Thymus (tissue), 14 donors: ENCODE measurements at places on chromosomes 4 and X. TPM values are rescaled to one million over a fixed set of nuclear protein-coding genes. Genes with fewer than 3 reads are reported as not detected.

Gene PIN4
- 37.7 TPM for total RNA-seq

- no peaks in the 10 kb centered on the region for H3K36me3 ChIP-seq
- H3K27me3 ChIP-seq, result no peaks in the 10 kb centered on the region
- peaks cover 6% of the 10 kb centered on the region for H3K4me1 ChIP-seq
- H3K27ac ChIP-seq, result no peak overlapping the region
Observed at GRCh38 chrX:71638409-71638808, 20.1 kb upstream of the CXCR3 start.

DNA sequence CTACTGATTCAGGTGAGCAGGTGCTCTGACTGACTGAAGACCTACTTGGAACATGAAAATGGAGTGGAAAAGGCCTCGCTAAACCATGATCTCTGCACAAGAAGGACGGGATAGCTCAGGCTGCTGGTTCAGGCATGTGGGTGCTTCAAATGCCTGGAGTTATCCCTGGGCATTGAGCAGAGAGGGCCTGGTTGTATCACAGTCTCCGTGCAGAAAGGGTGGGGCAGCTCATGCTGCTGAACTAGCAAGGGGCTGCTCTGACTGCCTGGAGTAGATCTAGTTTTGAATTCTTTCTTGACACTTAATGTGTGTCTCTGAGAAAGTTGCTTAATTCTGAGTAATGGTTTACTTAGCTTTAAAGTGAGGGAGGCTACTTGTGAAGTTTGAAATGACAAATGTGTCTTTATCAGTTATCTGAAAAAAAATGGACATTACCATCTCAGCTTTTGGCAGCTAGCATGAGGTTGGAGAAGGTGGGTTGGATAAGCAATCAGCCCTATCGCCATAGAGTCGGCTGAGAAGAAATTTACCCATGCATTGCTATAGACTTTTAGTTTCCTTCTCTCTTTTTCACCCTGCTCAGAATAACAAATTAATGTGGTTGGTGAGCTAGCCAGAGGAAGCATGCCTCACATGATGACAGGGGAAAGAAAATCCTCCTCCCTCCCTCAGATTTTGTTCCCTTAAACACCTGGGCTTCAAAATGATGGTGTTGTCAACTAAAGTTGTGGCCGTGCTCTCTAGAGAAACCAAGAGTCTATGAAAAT, 832.4 kb downstream of the STIM2 start:
- H3K4me1 ChIP-seq, result no peaks in the 10 kb centered on the region
- DNase-seq, result no peak
- H3K27me3 ChIP-seq, result no peaks in the 10 kb centered on the region
- no peak overlapping the region for H3K4me3 ChIP-seq
- no peak overlapping the region for H3K27ac ChIP-seq

- H3K4me1 ChIP-seq, result no peaks in the 10 kb centered on the region
- no peak overlapping the region for H3K4me3 ChIP-seq
- DNase-seq, result peak; percentile 59
Observed at GRCh38 chrX:102345916-102346315, 93.9 kb downstream of the NXF2B start.

DNA sequence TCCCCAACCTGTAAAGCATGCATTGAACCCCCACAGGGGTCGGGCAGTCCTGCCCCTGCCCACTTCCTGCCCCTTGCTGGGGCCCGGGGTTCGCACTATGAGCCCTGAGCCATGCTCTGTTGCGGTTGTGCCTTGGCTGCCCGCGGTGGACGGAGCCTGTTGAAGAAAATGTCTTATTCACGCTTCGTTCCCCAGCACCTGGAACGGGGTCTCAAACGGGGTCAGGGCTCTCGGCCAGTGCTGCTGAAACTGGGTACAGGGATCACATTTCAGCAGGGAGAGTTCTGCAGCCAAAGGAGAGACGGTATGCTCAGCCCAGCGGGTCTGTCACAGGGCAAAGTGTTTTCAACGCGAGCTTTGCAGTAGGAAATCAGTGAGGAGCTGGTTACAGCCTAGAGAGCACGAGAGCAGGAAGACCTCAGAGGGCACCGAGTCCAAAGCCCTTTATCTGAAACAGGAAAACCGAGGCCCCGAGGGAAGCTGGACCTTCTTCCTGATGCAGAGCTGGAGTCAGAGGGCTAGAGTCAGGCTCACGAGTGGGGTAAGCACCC, 46.3 kb upstream of the AFAP1 start:
- no peaks in the 10 kb centered on the region for H3K36me3 ChIP-seq
- no peak for DNase-seq
- H3K27me3 ChIP-seq, result peaks cover 8% of the 10 kb centered on the region
- no peak overlapping the region for H3K27ac ChIP-seq
- no peak overlapping the region for H3K4me3 ChIP-seq
